ENCODE measurements at places on chromosomes 7 and 10. TPM values are rescaled to one million over a fixed set of nuclear protein-coding genes. Genes with fewer than 3 reads are reported as not detected.

GRCh38 chr7:18590241-18590640 is 94.7 kb downstream of the HDAC9 start:
- H3K27ac ChIP-seq: no peak overlapping the region
- DNase-seq: no peak
- H3K4me3 ChIP-seq: no peak overlapping the region
- H3K27me3 ChIP-seq: no peaks in the 10 kb centered on the region

DNA sequence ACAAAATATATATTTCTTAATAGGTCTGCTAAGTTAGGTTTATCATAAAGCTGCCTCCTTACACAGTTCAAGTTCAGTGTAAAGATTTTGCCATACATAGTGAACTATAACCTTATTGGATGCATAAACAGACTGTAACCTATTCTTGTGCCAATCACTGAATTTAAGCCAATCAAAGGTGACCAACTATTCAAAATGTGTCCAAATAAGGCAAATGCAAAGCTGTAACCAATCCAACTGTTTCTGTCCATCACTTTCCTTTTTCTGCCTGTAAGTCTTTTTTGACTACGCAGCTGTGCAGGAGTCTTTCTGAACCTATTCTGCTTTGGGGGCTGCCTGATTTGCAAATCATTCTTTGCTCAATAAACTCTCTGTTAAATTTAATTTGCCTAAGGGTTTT is 11.6 kb upstream of the DNMBP start:
- no peaks in the 10 kb centered on the region for H3K36me3 ChIP-seq
- H3K27me3 ChIP-seq: no peaks in the 10 kb centered on the region
- no peaks in the 10 kb centered on the region for H3K4me1 ChIP-seq
- no peak for DNase-seq
- no peak overlapping the region for H3K27ac ChIP-seq
- H3K4me3 ChIP-seq: no peak overlapping the region

- no peak overlapping the region for H3K27ac ChIP-seq
- no peaks in the 10 kb centered on the region for H3K36me3 ChIP-seq
- H3K4me3 ChIP-seq: no peak overlapping the region
- H3K4me1 ChIP-seq: no peaks in the 10 kb centered on the region
- no peaks in the 10 kb centered on the region for H3K27me3 ChIP-seq
These were observed 528.9 kb downstream of the MAGI2 start for GRCh38 chr7:78924581-78924980.

DNA sequence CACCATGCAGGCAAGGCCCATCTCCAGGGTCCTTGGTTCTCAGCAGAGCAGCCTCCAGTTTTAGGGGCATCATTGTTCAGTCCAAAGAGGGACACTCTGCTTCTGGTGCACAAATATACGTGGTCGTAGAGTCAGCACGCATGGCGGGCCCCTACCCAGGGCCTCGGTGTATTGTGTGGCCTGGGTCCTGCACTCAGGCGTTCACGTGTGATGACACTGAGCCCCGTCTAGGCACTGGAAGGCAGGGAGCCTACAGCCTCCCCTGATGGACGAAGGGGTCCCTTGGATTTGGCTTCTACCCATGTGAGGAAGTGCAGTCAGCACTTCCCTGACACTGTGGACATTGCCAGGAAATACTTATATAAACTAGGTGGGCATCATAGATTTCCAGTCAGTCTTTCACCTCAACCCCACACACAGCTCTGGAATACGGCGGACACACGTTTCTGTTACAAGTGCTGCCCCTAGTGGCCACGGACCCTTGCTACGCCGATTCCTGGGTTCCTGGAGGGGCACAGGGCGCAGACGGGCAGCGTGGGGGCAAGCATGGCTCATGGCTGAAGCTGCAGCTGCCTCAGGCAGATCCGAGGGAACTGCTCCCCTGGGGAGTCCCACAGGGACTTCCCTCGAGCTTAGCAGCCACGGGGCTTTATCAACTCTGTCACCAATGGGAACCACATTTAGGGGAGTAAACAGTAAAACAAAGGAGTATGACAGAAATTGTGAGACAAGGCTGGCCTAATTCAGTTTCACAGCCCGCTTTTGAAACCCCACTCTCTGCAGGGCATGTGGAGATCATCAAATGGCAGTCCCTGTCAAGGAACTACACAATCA is 25.4 kb downstream of the AIFM2 start:
- H3K27ac ChIP-seq: no peak overlapping the region
- H3K36me3 ChIP-seq: peaks cover 42% of the 10 kb centered on the region
- no peak for DNase-seq
- H3K4me3 ChIP-seq: no peak overlapping the region

DNA sequence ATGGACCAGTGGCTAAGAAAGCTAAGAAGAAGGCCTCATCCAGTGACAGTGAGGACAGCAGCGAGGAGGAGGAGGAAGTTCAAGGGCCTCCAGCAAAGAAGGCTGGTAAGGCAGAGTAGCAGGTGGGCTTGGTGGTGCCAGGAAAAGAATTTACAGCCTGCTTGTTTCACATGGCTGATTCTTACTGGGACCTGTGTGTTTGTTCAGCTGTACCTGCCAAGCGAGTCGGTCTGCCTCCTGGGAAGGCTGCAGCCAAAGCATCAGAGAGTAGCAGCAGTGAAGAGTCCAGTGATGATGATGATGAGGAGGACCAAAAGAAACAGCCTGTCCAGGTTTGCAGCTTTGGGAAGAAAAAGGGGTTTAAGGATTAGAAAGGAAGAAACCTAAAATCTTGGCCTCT is 5.0 kb downstream of the NOLC1 start:
- H3K27me3 ChIP-seq: no peaks in the 10 kb centered on the region
- H3K4me3 ChIP-seq: no peak overlapping the region
- H3K27ac ChIP-seq: no peak overlapping the region
- no peak for DNase-seq
- H3K36me3 ChIP-seq: peaks cover 74% of the 10 kb centered on the region

DNA sequence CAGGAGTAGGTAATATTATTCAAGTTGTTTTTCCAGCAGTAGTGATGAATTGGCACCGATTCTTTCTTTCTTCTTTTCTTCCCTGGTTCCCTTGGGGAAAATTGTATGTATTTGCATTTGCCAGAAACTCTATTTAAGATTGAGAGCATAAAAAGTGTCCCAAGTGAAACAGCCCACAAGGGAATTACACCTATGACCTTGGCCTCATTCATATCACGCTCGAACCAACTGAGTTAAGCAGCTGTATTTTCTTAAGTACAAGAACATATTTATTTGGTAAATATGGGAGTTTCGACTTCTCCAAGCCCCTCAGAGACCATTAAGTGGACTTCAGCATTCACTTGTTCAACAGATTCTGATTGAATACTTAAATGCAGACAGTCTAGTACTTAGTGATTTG is 54.1 kb upstream of the MET start:
- no peaks in the 10 kb centered on the region for H3K36me3 ChIP-seq
- H3K27me3 ChIP-seq: no peaks in the 10 kb centered on the region
- H3K27ac ChIP-seq: no peak overlapping the region
- no peak for DNase-seq

DNA sequence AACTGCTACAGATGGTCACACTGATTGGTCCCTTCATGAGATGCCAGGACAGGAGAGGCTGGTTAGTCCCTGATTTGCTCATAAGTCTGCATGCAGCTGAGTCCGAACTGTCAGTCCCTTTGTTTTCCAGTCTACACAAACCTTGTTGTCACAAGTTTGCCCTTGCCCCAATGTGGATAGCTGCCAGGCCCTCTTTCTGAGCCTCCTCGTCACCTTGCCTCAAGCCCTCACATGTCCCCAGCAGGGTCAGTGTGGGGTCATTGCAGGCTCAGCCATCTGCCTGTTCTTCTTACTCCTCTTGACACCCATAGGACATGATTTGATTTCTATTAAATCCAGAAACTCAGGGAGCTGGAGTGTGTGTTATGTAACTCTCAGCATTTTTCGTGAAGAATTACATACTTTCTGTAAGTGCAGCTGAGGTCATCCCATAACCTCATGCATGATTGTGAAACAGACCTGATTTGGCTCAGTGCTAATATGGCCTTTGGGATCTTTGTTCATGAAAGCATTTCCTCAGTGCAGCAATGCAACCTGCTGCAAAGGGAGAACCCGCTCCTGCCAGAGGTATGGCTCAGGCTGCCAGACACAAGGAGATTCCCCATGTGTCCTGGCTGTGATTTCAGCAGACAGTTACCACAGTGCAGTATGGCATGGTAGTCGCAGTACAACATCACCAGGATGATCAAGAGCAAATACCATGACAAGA is 70.0 kb upstream of the ZMIZ2 start:
- H3K27ac ChIP-seq: peak overlapping the region; percentile 24
- peaks cover 22% of the 10 kb centered on the region for H3K4me1 ChIP-seq
- H3K36me3 ChIP-seq: peaks cover 49% of the 10 kb centered on the region
- no peak overlapping the region for H3K4me3 ChIP-seq

- DNase-seq: no peak
- no peak overlapping the region for H3K4me3 ChIP-seq
- H3K36me3 ChIP-seq: no peaks in the 10 kb centered on the region
- no peak overlapping the region for H3K27ac ChIP-seq
- H3K4me1 ChIP-seq: peaks cover 9% of the 10 kb centered on the region
These were observed 191.1 kb upstream of the TCF7L2 start for GRCh38 chr10:112758961-112759360.

Gene GTPBP10
- total RNA-seq: 14.4 TPM

Gene UCMA
- not detected for total RNA-seq

Gene CTAGE8
- 1.5 TPM for total RNA-seq

Gene ABCB4
- total RNA-seq: 1.4 TPM

Gene PNLIP
- not detected for total RNA-seq
